ENCODE measurements at places on chromosomes 3 and 15. TPM values are rescaled to one million over a fixed set of nuclear protein-coding genes. Genes with fewer than 3 reads are reported as not detected.

The CCK gene
- not detected for total RNA-seq

The GRM7 gene
- 2.2 TPM for total RNA-seq

The B3GALNT1 gene
- not detected for total RNA-seq

The GP5 gene
- total RNA-seq = 0.18 TPM

The RBP2 gene
- total RNA-seq = not detected

The ALS2CL gene
- total RNA-seq = 10.8 TPM

The CPLX3 gene
- total RNA-seq = 57.8 TPM

The C3orf22 gene
- total RNA-seq = not detected

The ARRDC4 gene
- total RNA-seq = 79.9 TPM

The SLC27A2 gene
- total RNA-seq = not detected

The PLCH1 gene
- total RNA-seq = 18.8 TPM

The RAB6B gene
- total RNA-seq = 1.2 TPM

The CD200 gene
- 3.2 TPM for total RNA-seq

The MESP2 gene
- not detected for total RNA-seq

The LIPH gene
- 60.0 TPM for total RNA-seq

The DENND6A gene
- 9.8 TPM for total RNA-seq

The PLCB2 gene
- 5.1 TPM for total RNA-seq

The GRIP2 gene
- 33.8 TPM for total RNA-seq

The PIF1 gene
- total RNA-seq = 1.8 TPM

The PRSS50 gene
- not detected for total RNA-seq

The GPR149 gene
- not detected for total RNA-seq

The AADAC gene
- total RNA-seq = not detected

The SKOR1 gene
- total RNA-seq = 0.14 TPM

The CILP gene
- total RNA-seq = 14.3 TPM

The WDR49 gene
- total RNA-seq = 2.2 TPM

The CP gene
- total RNA-seq = 7.5 TPM

The GOLGA8G gene
- total RNA-seq = not detected

The GJD2 gene
- 0.18 TPM for total RNA-seq

The PLSCR2 gene
- total RNA-seq = not detected

The CYFIP1 gene
- total RNA-seq = 99.9 TPM

The FETUB gene
- total RNA-seq = not detected

The GP9 gene
- total RNA-seq = not detected
